ENCODE measurements at places on chromosomes 7 and 10.

- DNase-seq, result no peak
These were observed 95.3 kb downstream of the SUGCT start for GRCh38 chr7:40230101-40230500.

DNA sequence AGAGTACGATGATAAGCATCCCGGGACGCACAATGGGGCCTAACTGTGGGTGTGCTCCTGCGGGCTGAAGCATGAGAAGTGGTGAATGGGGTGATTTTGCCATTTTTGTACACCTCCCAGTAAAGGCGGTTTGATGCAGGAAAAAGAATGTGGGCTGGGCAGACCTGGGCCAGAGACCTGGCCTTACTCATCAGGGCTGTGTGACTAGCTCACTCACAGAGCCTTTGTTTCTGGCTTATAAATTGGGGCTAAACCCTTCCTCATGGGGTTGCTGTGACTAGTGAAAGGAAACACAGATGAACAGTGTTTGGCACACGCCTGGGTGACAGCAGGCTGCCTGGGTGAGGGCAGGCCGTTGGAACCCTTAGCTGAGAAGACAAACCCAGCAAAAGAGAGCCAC is 18.0 kb downstream of the RRP12 start:
- DNase-seq, result no peak

DNA sequence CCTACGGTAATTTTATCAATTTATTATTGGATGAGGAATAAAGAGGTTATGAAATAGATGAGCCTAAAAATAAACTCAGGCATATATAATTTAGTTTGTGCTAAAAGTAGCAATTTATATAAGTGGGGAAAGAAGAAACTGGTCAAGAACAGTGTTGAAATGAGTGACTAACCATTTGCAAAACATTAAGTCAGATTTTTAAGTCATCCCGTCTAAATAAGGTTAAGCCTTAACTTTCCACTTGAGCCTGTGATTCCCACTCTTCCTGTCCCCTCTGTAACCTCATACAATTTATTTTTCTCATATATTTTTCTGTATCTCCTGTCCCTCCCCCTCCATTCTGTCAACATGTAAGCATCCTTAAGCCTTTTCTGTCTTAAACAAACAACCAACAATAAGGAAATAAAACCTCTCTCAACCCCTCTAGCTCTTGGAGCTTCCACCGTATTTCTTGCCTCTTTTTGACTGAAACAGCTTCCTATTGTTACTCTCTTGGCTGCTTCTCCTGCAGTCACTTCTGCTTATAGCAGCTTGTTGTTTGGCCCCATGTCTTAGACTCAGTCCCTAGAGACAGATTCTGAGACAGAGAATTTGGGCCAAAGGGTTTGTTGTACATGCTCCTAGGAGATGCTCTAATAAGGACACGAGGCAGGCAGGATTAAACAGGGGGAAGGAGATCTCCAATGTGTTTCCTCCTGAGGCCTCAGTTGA is 109.7 kb downstream of the GNAI1 start:
- no peak for DNase-seq

DNA sequence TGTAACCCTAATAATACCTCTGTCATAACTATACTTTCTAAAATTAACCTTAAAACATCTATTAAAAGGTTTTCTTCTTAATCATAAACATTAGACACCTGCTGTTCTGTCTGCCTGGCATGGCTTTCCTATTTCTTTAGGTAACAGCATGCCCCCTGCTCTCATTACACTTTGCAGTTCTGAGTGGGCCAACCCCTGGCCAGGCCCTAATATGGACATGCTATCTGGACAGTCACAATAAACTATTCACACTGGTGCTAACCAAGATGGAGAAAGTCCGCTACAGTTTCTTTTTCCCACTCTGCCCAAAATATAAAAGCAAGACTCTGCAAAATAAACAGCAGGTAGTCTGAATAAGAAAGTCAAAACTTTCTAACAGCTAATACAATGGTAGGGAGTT is 84.0 kb downstream of the ELAPOR2 start:
- no peak for DNase-seq

GRCh38 chr7:99080679-99081078 is 63.2 kb downstream of the SMURF1 start:
- DNase-seq, result no peak

- no peak for DNase-seq
These were observed at the start of gene EPHB6 for GRCh38 chr7:142854372-142855113. TSS of gene EPHB6 (plus strand) at chr7:142855076. CDS start at chr7:142863228, 8,152 bp downstream.

- no peak for DNase-seq
These were observed 208.7 kb upstream of the PHYHIPL start for GRCh38 chr10:58967551-58968388.

DNA sequence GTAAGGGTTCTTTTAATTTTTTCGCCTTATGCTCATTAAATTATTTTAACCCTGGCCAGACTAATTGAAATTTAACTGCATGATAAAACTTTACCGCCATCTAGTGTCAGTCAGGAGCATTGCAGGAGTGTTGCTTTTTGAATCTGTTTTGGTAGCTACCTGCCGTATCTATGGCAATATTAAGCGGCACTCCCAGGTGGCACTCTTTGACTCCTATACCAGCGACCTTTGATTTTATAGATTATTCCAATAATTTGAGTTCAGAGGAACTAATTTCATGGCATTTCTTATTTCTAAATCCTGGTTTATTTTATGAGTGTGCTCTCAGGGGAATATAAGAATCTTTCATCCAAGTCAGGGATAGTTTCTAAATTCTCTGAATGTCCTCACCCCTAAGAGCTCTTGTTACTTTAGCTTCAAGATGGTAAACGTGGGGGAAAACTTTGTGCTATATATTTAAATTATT is 198.9 kb downstream of the REEP3 start:
- DNase-seq, result no peak

- no peak for DNase-seq
These were observed 515 bp downstream of the FASTK start for GRCh38 chr7:151080067-151080521.

- no peak for DNase-seq
These were observed 10.0 kb downstream of the HHEX start for GRCh38 chr10:92699518-92700381.

DNA sequence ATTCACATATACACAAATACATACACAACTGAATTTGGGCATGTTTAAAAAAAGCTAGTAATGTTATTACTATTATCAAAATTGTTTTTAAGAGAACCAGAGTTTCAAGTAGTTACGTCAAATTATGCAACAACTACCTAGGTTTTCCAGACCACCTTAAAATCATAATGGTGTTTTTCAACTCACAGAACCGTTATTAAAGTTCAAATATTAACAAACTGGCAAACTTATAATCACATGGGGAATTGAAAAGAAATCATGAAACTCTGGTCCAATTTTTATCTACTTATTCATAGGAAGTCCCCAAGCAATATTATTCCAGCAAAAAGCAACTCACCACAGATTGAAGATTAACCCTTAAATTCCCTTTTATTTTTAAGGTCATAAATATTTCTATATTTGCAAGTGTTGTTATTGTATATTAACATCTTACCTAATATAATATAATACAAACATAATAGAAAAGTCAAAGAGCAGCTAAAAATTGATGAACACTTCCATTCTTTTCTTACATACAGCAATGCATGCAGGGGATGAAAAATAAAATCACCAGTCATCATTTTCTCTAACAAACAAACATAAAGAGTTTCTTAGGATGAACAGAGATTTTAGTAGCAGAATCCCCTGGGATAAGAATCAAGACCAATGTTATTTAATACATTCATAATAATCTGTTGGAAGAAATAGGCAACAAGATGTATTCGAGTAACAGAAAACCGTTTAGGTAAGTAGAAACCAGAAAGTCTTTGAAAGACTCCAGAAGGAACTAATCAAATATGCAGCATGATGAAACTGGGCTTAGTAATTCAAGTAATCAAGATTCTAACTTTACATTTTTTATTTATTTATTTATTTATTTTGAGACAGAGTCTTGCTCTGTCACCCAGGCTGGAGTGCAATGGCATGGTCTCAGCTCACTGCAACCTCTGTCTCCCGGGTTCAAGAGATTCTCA is 391.1 kb downstream of the PARD3 start:
- DNase-seq, result no peak

DNA sequence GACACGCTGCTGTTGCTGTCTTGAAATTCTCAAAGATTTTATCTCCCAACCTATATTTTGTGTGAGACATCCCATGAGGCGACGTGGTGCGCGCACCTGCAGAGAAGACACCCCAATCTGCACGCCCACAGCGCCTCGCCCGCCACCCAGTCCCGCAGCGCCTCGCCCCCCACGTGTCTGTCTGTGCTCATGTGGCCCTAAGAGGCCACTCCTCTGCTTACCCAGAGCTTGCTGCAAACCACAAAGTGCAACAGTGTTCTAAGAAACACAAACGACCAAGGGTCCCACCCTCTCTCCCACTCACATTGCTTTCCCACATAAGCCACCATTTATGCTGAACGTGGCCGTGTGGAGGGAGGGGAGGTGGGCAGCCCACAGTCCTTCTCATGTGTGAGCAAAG is 287.2 kb downstream of the PTPRN2 start:
- no peak for DNase-seq

DNA sequence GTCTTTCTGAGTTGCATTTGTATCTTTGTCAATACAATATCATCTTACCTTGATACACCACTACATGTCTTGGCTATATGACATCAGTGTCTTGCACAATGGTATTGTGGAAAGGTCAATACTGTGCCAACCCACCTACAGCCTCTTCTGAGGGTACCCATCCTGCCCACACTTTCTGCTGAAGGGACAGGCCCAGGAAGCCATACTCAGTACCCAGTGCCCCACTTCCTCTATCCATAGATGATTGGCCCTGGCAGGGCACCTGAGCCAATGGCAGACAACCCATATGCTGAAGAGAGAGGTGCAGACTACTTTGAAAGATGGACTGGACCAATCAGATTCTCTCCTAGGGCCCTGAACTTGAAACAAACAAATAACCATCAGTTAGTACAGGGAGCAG is 152.0 kb upstream of the ADO start:
- no peak for DNase-seq

GRCh38 chr10:30857803-30858202 is 173.9 kb downstream of the ZNF438 start:
- DNase-seq, result peak; percentile 75

- DNase-seq, result no peak
These were observed 271.5 kb upstream of the TEX47 start for GRCh38 chr7:89067048-89067447.

DNA sequence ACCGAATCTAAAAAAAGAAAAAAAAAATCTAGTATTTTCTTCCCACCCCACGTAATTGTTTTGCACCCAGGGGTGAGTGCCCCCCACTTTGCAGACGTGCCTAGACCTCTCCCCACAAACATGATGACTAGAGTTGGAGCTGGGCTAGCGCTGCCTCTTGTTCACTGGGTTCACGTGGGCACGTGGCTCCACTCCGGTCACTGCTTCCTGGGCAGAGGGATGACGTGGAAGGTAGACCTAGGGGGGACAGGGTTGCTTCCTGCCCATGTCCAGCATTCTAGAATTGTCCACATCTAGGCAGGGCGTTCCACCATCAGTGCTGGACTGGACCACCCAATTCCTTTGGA is 861 bp upstream of the LIMK1 start:
- no peak for DNase-seq

- no peak for DNase-seq
These were observed 191.1 kb downstream of the ZMYND11 start for GRCh38 chr10:326350-326749.

DNA sequence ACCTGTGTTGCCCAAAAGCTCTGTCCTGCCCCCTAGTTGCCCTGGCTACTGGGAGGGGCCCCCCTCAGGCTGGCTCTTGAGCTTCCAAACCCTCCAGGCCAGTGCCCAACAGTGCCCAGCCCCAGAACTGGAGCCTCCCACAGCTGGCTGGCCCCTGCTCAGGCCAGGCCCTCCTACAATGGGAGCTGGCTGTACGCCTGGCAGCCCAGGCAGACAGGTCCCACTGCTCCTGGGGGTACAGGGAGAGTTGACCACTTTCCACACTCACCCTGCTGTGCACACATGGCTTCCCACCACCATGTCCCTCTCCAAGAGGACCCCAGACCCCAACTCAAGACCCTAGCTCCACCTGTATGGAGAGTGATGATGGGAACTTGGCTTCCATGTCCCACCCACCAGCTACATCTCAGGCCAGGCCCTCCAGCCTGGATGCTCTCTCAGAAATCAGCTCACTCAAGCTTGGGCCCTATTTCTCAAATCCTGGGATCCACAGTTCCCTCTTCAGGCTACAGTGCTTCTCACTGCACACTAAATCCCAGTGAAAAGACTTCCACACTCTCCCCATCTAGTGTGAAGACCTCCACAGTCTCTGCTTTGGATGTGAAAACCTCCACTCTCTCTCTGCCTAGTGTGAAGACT is 92.6 kb downstream of the OAT start:
- no peak for DNase-seq

GRCh38 chr7:84248267-84248666 is 53.7 kb upstream of the SEMA3A start:
- no peak for DNase-seq

GRCh38 chr7:150631866-150632864 is at the start of gene GIMAP6:
TSS of gene GIMAP6 (minus strand) at chr7:150632385. CDS start at chr7:150630142, 2,243 bp downstream.
- no peak for DNase-seq

- no peak for DNase-seq
These were observed 20.2 kb downstream of the MCU start for GRCh38 chr10:72712136-72712535.

Measured in GM04503 (cell line).